ENCODE measurements at places on chromosomes 7 and 10.

DNA sequence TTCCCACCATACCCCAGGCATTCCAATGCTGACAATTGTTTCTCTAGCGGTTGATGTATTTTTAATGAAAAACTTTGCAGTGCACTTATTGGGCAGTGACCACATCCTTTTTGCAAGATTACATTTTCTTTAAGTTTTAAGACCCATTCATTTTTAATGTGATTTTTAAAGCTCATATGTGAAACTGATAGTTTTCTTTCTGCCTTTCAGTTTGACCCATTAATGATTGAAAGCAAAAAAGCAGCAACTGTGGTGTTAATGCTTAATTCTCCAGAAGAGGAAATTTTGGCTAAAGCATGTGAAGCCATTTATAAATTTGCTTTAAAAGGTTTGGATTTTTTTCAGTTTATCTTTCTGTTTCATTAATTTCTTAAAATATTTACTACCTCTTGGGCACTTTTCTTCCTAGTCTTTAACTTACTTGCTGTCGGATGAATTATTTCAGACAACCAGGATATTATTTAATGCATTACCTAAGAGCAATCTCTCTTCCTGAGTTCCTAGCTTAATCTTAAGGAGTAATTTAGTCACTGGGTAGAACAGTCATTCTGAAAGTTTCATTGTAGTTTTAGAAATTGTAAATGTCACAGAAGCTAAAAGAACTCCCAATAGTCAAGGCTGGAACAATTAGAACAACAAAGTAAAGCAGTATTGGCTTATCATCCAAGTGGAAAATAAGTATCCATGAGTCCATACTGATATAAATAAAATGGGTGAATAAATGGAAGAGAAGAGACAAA is 18.3 kb downstream of the ARMC3 start:
- DNase-seq = no peak

DNA sequence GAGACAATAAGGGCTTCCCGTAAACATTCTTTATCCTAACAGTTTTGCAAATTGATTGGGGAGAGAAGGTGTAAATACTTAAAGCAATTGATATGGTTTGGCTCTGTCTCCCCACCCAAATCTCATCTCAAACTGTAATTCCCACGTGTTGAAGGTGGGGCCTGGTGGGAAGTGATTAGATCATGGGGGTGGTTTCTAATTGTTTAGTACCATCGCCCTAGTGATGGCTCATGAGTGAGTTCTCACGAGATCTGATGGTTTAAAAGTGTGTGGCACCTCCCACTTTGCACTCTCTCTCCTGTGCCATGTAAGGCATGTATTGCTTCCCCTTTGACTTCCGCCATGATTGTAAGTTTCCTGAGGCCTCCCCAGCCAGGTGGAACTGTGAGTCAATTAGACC is 22.1 kb upstream of the CAPZA2 start:
- DNase-seq = no peak

DNA sequence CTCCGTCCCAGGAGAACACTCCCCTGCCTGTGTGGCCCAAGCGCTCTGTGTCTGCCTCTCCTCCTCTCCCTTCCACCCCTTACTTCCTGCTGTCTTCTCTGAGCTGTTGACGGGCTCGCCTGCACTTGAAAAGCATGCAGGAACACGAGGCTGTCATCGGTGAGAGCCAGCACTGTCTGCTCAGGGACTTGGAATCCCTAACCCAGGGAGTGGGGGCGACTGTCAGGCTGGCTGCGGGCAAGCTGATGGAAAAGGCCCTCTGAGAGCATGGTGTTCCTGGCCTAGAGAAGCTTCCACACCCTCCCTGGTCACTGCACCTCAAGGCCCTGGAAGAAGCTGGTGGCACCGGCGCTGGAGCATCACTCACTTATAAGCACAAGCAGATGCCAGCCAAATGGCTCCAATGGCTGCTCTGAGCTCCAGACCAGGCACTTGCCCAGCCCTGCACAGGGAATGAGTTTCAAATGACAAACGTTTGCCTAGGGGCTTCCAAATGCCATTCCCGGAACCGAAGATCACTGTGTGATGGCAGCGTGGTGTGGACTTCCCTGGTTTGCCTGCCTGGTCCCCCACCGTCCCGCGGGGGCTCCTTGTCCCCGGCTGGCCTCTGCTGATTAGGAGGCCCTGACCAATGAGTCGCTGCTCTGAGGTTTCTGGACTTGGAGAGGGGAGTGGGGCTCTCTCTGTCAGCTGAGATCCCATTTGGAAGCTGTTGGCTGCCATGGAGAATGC is 56.7 kb upstream of the EBF3 start:
- peak; percentile 35 for DNase-seq

DNA sequence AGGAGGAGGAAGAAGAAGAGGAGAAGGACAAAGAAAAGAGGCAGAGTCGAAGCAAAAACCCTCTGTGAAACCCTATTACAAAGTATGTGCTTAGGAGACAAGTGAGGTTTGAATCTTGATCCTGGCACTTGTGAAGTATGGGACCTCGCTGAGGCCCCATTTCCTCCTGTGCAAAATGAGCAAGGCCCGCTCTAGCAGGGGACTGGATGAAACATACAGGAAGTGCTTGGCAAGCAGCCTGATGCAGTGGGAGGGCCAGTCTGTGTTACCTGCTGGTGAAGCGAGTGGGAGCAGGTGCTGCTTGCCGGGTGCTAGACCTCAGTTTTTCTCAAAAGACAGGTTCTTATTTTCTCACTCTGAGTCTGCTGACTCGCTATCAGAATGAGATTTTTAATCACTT is 150.4 kb downstream of the JCAD start:
- no peak for DNase-seq

GRCh38 chr7:110358028-110358427 is 732.9 kb upstream of the LRRN3 start:
- no peak for DNase-seq

GRCh38 chr7:144565586-144565985 is 162.1 kb upstream of the NOBOX start:
- no peak for DNase-seq

DNA sequence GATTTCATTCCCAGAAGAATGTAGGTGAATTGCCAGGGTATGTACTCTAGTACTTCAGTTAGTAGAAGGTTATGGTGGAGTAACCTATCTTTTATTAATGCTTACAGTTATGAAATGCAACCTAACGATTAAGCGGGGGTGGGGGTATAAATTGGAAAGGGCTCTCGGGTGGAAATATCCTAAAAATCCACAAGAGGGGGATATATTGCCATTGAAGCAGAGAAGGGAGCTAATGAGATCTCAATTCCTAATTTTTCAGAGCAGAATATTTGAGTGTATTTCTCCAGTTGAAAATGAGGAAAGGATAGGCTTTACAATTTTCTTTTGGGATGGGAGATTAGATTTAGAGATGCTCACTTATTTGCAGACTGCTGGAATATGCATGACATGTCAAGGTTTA is 90.8 kb downstream of the DNAJB9 start:
- DNase-seq = peak; percentile 0

DNA sequence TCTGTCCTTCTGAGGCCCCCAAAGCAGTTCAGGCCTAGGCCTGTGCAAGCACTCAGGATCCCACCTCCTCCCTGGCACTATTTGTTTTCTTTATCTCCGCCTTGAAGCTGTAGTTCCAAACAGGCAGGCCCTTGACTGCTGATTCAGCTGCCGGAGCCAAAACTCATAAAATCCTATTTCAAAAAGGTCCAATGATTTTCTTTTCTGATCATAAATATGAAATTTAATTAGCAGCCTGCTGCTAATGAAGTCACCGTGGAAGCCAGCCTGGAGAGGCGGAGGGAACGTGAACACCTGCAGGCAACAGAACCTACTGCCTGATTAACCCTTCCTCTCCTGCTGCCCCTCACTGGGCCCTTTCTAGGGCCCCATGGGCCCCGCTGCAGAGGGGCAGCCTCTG is 60.1 kb downstream of the CARD11 start:
- DNase-seq = no peak

DNA sequence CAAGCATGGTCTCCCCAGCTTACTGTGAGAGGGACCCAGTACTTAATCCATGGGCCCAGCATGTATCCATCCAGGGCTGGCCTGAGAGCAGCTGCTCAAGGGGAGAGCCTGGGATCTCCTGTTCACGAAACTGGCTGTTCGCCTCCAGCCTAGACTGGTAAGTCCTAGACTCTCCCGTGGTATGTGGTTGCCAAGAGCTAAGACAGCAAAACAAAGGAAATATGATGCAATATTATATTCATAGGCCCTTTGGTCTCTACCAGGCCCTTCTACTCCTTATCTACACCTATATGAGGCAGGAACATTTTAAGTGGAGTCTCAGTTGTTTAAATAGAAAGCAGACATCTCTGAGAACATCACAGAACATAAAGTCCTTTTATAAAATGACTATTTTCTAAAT is 28.9 kb upstream of the STK17A start:
- peak; percentile 80 for DNase-seq

- DNase-seq = no peak
These were observed 5.2 kb downstream of the FZD9 start for GRCh38 chr7:73438547-73439409.

GRCh38 chr10:64033711-64034110 is 512.5 kb downstream of the REEP3 start:
- peak; percentile 88 for DNase-seq

DNA sequence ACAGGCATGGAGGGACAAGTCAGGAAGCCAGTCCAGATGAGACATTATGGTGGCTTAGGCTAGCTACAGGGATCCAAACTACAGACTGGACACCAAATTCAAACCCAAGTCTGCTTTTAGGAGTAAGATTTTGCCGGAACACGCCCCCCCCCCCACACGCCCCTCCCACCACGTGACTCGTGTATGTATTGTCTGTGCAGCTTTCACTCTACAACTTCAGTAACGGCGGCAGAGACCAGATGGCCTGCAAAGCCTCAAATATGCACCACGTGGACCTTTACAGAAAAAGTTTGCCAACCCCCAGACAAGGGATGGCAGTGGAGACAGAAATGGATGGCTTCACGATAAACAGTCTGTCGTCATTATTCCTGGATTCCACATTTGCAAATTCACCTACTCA is 14.5 kb downstream of the HIPK2 start:
- DNase-seq = no peak

DNA sequence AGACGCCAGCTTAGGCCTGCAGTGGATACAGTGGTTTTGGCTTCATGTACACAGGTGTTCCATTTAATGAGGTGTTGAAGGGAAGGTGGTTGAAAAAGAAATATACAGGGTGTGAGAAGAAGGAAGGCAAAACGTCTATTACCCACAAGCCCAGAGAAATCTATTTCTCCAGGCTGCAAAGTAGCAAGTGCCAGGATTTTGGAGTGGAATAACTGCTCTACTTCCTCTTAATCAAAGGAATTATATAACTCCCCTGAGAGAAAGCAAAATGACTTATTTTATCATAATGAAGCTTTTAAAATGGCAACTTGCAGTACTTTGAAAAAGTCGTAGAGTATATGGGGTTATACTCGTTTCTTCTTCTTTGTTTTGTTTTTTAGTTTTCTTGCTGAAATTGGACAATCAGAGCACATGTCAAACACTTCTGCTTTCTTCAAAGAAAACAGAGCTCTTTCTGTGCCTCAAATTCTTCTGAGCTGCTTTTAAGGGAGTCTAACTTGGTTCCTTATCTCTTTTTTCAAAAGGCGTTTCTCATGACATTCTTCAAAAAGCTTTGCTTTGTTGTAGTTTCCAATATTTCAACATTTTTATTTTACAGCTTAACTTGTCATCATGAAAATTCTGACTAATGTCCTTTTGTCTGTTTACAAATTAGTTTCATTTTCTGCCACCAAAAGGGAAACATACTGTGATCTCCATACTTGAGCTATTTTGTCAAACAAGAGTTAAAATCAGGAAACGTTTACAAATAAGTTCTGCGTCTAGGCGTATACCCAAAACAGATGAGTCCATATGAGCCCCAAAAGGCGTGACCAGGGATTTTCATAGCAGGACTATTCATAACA is 289.7 kb downstream of the FRMD4A start:
- DNase-seq = peak; percentile 68

- no peak for DNase-seq
These were observed 81.0 kb upstream of the LRRC4 start for GRCh38 chr7:128112018-128112780.

DNA sequence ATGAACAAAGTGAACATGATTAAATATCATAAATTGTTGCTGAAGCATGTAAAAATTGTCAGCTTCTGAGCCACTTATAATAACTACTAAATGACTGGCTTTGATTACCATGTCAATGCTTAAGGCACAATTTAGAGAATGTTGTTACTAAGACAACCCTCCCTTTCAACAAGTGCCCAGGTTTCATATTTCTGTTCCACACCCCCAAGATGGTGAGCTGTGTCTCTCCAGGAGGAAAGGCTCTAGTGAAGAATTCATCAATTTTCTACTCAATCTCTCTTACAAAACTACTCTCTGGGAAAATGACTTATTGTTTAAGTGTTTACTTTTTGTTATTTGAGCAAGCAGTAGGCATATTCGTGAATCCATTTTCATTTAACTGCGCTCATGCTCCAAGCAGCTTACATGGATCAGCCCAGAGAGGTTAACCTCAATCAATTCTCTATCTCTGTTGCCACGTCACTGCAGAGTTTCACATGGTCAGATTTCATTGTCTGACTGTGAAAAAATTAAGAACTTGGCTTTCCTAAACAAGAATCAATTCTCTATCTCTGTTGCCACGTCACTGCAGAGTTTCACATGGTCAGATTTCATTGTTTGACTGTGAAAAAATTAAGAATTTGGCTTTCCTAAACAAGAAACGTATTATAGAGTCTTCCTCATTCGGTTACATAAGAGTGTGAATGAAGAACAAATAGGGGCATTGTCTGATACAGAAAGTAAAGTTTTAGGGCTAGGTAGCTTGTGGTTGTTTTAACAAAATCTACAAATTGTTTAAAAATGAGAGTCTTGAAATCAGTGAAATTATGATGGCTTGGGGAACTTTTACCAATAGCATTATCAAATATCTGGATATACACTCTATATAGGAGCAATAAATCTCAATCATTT is 49.7 kb downstream of the CCDC71L start:
- no peak for DNase-seq

GRCh38 chr10:50972591-50972990 is 87.2 kb upstream of the A1CF start:
- no peak for DNase-seq

DNA sequence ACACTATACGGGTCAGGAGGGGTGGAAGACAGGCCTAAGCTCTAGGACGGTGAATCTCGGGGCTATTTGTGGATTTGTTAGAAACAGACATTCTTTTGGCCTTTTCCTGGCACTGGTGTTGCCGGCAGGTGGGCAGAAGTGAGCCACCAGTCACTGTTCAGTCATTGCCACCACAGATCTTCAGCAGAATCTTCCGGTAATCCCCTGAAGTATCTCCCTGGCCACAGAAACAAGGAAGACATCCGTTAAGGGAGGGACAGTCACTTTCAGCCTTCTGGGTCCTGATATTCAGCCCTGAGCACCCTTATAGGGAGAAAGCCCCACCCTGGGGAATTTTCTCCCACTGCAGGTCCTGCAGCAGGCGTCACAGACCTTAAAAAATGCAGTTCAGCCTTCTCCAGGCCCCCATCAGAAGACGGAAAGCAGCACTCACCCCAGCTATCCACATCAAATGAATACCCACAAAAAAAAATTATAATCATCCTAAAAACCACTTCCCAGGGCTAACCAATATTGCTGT is 23.2 kb downstream of the PLAC9 start:
- peak; percentile 71 for DNase-seq

- no peak for DNase-seq
These were observed 219.0 kb downstream of the TRIL start for GRCh38 chr7:28739128-28739527.

All from MV-4-11 (cell line).